ENCODE measurements at places on chromosomes 11 and 22.
A peak's percentile ranks its signal among the peaks of the same experiment; 100 is the strongest.

- DNase-seq, result no peak
Measured at GRCh38 chr11:15119826-15120225, 5.1 kb downstream of the INSC start.

- DNase-seq, result no peak
Measured at GRCh38 chr11:28615542-28615941, 507.4 kb downstream of the METTL15 start.

GRCh38 chr11:121221496-121222200 lies 70.9 kb upstream of the SC5D start:
- DNase-seq, result no peak

DNA sequence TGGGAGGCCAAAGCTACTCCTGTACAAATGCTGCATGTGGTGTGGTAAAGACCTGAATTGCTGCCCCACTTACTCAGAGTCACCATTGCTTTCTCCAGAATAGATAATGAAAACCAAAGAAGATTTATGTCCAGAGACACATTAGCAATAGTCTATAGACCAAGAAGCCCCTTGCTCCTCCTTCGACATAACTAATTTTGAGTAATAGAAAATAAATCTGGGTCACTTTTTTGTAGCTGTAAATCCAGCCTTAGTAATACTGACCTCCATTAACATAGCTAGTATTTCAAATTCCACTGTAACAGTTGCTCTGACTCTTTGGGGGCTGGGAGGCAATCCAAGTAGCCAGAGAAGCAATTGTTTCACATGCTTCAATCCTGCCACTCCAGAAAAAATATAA lies 145.9 kb downstream of the MAML2 start:
- no peak for DNase-seq

GRCh38 chr11:1354125-1354938 lies 35.4 kb upstream of the BRSK2 start:
- DNase-seq, result peak; percentile 33

DNA sequence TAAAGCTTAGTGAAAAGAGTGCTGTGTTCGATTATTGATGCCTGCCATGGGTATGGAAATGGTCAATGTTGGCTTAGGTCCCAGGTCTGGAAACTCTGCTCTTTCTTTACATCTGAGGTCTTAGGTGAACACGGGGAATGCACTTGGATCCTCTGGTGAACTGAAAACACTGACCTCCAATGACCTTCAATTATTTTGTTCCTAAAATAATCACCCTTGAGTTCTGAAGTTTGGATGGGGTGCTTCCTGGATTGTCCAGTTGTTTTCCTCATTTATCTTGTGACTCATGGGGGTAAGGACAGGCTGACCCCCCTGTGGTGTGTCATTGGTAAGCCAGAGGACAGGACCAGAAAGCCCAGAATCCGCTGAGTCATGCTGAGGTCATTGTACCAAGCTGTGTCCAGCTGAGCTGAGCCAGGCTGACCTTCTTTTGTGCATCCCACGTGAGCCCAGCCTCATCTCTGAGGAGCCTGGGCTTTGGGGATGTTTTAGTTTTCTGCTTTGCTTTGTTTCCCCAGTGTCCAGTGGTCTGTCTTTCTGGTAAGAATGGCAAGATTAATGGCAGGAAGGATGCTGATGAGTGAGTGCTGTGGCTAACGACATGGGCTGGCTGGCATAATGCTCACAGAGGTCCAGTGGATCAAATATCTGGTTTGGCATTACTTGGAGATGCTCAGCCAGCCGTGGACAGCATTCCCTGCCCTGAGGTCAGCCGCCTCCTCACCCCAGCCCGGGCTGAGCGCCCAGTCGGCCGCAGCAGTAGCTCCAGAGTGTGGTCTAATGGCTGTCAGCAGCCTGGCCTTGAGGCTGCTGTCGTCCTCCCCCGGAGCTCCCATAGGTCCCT lies 35.6 kb downstream of the AMPD3 start:
- DNase-seq, result peak; percentile 47

DNA sequence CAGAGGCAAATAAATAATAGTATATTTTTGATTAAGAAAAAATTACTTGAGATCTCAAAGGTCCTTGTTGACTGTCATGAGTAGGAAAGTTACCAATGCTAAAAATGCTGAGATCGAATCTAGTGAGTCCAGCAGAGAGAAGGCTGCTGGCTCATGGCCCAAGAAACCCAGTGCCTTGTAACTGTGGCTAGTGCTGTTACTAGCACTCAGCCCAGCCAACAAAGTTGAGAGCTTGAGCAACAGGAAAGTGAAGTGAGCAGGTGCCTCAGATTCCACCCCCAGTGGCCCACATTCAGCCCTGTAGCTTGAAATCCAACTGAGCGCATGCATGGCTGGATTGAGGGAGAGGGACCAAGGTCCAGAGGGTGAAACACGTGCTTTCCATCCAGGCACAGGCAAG lies 398.2 kb downstream of the SHANK2 start:
- DNase-seq, result no peak

All from H7 (cell line).